ENCODE measurements at places on chromosomes 2 and 18.

GRCh38 chr2:150609831-150610582, 122.5 kb upstream of the RND3 start:
- no peak for ATAC-seq

DNA sequence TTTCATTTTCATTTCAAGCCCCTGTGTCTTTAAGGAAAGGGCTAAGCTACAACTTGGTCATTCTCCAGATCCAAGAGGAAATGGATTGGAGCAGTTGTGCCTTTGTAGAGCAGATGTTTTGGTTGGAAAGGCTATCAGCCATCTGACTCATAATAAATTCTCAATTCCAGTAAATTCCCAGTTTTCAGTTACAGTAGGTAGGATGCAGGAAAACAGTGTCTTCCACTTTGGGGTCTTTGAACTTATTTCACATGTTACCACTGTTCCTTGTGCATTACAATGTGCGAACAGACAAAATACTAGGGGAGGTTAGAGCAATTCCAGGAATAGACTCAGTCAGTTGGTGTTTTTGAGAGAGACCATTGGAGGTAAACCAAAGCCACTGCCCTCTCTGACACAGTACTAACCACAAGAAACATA, 211.9 kb downstream of the BABAM2 start:
- ATAC-seq = no peak

DNA sequence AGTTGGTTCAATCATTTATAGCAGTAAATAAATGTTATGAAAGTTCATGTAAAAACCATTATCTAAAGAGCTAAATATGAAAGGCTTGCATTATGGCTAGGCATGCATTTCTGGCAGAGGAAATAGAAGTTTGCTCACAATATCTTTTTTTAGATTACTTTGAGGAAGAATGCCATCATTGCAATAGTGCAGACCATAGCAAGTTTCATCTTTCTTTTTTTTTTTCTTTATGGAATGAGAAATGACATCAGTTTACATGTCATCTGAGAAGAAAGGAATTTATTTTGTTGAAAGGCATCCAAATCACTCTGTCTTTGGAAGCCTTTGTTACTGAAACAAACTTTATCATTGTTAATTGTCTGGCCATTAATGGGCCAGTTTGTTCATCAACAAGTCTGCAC, 74.5 kb upstream of the NCKAP5 start:
- ATAC-seq = no peak

GRCh38 chr2:225025917-225026571, 16.2 kb downstream of the DOCK10 start:
- ATAC-seq = no peak

GRCh38 chr2:38213619-38214167, 137.7 kb upstream of the CYP1B1 start:
- no peak for ATAC-seq

DNA sequence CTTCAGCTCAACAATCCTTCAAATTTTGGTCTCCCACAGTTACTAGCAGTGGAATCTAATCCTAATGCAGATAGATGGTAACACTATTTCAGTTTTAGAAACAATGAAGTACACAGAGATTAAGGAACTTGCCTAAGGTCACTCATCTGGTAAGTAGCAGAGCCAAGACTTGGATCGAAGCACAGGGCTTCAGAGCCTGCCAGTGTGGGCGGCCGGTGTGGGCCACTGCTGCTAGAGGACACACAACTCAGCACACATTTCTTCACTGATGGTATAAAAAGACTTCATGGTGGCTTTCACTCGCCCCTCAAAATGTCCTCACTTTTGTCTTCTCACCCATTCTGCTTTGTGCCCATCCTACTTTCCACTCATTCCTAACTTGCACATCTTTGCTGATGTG, 11.1 kb downstream of the C2orf74 start:
- ATAC-seq = no peak

DNA sequence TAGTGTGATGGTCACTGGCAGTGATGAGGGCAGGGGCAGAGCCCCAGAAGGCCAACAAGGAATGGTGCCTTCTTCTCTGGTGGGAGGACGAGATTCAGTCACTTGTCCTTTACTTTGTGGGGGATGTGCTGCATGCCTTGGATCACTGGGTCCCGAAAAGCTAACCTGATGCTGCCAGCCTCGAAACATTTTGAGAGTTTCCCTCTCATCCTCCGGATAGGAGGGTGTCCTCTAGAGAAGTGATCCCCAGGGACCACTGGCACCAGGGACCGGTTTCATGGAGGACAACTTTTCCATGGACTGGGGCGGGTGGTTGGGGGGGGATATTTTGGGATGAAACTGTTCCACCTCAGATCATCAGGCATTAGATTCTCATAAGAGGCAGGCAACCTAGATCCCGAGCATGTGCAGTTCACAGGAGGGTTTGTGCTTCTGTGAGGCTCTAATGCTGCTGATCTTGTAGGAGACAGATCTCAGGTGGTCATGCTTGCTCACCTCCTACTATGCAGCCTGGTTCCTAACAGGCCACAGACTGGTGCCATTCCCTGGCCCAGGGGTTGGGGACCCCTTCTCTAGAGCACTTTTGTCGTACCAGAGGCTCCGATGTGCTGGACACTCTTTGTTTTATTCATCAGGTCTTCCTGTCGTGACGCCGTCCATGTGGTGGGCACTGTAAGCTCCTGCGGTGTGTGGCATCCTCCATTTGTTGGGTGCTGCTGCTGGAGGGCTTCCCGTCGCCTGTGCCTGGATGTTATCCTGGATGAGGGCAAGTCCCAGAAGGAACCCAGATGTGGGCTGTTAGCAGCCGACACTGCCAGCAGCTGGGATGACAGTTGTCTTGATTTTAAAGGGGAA, 68.5 kb upstream of the HDAC4 start:
- ATAC-seq = no peak

- ATAC-seq = no peak
These were observed 57.1 kb upstream of the KLHL29 start for GRCh38 chr2:23327887-23328286.

- ATAC-seq = no peak
These were observed 160.3 kb downstream of the SEPTIN10 start for GRCh38 chr2:109453371-109453995.

- ATAC-seq = no peak
These were observed 120.0 kb upstream of the TTN start for GRCh38 chr2:178927173-178927572.

GRCh38 chr2:44573996-44574395, 212.2 kb downstream of the CAMKMT start:
- no peak for ATAC-seq

GRCh38 chr2:85553184-85553583, 8.1 kb downstream of the GGCX start:
- ATAC-seq = no peak

DNA sequence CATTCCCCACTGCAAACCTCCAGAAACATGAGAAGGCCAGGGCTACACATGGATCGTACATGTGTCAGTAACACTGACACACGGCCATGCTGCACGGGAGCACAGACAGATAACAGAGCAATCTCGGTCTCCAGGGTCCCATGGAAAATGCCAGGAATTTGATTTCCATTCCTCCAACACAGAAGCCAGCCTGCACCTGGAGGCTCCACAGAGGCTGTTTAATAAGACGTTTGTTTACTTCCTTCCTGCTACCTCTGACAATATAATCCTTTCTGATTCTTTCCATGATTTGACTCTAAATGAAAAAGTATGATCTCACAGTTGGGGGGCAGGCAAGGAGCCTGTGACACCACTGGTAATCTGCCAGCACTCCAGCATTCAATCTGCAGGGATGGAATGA, 210.9 kb upstream of the DDX18 start:
- ATAC-seq = no peak

DNA sequence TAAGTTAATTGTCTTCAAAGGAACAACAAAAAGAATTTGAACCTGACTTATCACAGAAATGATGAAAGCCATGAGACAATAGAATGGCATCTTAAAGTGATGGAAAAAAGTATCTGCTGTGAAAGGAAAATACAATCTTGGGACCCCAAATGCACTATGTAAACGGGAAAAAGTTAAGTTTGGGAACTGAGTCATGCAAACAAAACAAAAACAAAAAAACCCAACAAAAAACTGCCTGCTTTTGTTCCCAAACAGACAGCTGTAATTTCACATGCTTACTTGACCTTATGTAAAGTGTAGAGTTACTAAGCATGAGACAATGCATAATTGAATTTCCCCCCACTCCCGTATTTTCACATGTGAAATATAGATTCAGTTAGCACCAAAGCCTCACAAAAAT, 122.1 kb upstream of the RBMS1 start:
- no peak for ATAC-seq

GRCh38 chr18:25349926-25350487, 2.0 kb downstream of the ZNF521 start:
- ATAC-seq = no peak

- ATAC-seq = no peak
These were observed 128.2 kb downstream of the MCFD2 start for GRCh38 chr2:46787364-46787763.

- peak; percentile 47 for ATAC-seq
These were observed 72.1 kb downstream of the CAMKMT start for GRCh38 chr2:44433895-44434294.

- no peak for ATAC-seq
These were observed 62.8 kb downstream of the PXDN start for GRCh38 chr2:1681323-1682180.

DNA sequence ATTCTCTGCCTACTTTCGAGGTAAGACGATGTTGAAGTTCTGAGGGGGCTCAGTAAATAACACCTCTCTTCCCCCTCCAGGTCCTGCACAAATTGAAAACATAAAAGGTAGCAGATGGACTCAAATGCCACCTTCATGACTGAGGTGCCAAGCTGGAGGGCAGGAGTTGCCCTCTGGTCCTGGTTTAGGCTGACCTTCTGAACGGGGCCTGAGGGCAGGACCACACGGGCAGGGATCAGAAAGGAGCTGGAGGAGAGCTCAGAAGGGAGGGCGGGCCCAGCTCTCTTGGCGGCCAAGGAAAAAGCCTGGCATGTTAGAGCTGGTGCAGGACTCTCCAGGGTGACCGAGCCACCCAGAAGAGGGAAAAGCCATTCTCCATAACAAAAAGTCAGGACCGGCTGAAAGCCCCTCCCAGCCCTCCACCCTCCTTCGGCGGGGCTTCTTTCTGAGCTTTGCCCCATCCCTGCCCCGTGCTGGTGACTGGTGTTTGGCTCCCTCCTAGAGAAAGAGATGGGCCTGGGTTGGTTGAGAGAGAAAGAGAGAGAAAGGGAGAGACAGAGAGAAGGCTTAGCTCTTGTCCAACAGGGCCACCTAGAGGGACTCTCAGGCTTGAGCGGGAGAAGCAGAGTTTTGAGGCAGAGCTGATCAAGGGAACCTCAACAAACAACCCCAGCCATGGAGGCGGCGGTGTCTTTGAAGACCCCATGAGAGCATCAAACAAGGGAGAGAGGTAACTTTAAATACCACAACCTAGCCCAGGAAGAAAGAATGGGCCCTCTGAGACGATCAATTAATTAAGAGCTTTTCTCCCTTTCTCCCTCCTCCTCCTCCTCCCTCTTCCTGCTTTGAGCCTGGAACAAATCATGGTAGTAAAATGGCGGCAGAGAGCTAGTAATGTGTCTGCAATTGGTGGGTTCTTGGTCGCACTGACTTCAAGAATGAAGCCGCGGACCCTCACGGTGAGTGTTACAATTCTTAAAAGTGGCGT, 50.8 kb downstream of the WIPF1 start:
- peak; percentile 80 for ATAC-seq

- no peak for ATAC-seq
These were observed 51.8 kb downstream of the LIPG start for GRCh38 chr18:49613641-49614151.

DNA sequence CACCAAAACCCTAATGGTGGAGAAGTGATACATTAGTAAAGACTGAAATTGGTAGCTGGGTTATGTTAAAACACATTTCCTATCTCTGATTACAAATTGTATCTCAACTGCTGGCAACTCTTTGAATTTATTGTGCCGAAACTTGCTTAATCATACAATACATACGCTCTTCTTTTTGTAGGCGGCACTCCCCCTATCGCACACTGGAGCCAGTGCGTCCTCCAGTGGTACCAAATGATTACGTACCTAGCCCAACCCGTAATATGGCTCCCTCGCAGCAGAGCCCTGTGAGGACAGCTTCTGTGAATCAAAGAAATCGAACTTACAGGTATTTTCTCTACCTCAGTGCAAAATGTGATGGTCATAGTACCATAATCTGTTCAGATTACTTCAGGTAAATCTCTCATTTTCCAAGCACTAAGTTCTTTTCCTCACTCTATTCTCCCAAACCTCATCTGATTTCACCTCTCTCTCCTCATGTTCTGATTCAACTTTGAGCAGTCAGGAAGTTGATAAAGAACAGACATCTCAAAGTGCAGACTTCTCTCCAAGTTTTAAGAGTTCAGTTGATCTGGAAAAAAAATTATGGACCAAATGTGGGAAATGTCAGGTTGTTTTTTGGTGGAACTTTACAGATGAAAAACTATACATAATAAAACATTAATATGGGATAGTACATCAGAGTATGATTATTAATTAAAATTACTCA, 66.5 kb downstream of the ABI2 start:
- ATAC-seq = no peak

GRCh38 chr2:64289251-64289650, 145.0 kb upstream of the PELI1 start:
- no peak for ATAC-seq

DNA sequence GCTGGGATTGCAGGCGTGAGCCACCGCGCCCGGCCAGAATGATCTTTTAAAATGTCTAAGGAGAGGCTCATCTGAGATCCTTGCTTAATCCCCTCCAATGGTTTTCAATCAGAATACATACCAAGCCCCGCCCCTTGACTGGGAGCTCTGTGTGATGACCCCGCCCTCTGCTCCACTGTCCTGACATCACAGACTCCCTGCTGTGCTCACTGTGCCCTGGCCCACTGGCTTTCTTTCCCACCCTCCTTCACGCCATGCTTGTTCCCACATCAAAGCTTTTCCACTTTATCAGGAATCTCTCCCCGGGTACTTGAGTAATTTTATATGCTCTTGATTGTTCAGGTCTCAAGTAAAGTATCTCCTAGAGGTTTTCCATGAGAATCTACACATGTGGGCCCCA, 762.3 kb upstream of the ID2 start:
- ATAC-seq = no peak

GRCh38 chr2:32591669-32592463, 36.0 kb upstream of the TTC27 start:
- no peak for ATAC-seq

DNA sequence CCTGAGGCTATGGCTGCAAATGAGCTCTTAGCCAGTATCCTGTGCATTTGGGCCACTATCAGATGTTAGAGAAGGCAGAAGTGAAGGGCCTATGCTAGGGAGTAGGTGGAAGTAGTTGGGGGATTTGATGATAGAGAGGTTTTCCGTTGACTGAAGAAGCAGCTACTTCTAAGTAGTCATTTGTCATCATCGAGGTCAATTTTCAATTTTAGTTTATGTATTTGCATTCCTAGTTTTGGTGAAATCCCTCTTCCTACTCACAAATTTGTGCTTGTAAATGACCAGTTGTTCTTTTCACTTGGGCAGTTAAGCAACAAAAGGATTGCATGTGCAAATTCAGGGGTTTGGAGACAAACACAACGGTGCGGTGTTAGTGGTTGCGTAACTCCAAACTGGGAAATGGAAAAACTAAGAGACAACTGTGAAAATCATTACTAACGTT, 48.5 kb upstream of the PELI1 start:
- ATAC-seq = no peak

GRCh38 chr2:151972241-151973012, 126.4 kb downstream of the CACNB4 start:
- ATAC-seq = no peak

Data from esophagus mucosa (tissue), 1 donor.